ENCODE measurements at places on chromosomes 5 and 9. TPM values are rescaled to one million over a fixed set of nuclear protein-coding genes. Genes with fewer than 3 reads are reported as not detected.

DNA sequence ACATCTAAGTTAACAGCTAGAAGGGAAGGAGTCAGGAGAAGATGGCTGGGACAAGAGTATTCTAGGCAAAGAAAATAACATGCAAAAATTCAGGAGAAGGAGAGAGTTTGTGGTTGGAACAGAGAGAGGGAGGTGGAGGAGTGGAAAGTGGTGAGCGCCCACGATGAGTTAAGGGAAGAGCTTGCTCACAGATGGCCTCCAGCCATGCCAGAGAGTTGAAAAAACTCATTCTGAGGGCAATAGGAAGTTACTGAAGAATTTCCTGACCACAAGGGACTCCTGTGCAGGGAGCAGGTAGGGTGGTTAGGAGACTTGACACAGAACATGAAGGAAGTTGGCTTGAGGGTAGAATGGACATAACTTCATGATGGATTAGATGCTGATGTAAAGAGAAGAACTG is 159.7 kb downstream of the DOCK2 start:
- no peak overlapping the region for H3K4me3 ChIP-seq
- H3K36me3 ChIP-seq = no peaks in the 10 kb centered on the region
- peaks cover 22% of the 10 kb centered on the region for H3K4me1 ChIP-seq
- no peak overlapping the region for H3K27ac ChIP-seq

GRCh38 chr9:83656032-83656680 is 33.2 kb downstream of the IDNK start:
- no peak overlapping the region for H3K4me3 ChIP-seq
- H3K36me3 ChIP-seq = peaks cover 97% of the 10 kb centered on the region
- no peak overlapping the region for H3K27ac ChIP-seq
- H3K27me3 ChIP-seq = no peaks in the 10 kb centered on the region

RASGRF2 gene
- total RNA-seq = 0.82 TPM

DNA sequence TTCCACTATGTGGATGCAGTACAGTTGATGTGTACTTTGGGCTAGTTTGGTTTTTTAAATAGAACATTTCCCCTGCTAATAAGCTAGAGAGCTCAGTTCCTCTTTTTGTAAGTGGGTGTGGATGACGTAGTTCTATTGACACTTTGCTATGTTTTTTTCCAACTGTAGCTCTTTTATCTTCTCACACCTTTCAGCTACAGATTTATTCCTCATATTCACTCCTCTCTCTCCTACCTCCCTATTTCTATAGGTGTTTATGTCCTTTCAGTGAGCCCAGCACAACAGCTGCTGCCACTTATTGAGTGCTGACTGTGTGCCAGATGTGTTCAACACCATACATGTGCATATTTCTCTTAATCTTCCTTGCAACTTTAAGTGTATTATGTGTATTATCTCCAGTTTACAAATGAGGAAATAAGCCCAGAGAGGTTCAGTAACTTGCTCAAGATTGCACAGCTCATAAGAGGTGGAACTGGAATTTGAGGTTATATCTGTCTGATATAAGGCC is 215.7 kb downstream of the SEMA6A start:
- H3K4me1 ChIP-seq = no peaks in the 10 kb centered on the region
- DNase-seq = no peak
- H3K4me3 ChIP-seq = no peak overlapping the region
- H3K27me3 ChIP-seq = no peaks in the 10 kb centered on the region

GRCh38 chr5:123036391-123037103 is at the start of gene PPIC:
Gene PPIC (minus strand): TSS chr5:123036725. CDS start chr5:123036625, 100 bp downstream.
- peaks cover 38% of the 10 kb centered on the region for H3K27me3 ChIP-seq
- H3K4me3 ChIP-seq = peak within 1 kb of the TSS; percentile 87
- no peaks in the 10 kb centered on the region for H3K4me1 ChIP-seq
- DNase-seq = peak; percentile 95

- peaks cover 91% of the 10 kb centered on the region for H3K36me3 ChIP-seq
- no peak overlapping the region for H3K27ac ChIP-seq
- H3K4me3 ChIP-seq = no peak overlapping the region
Observed at GRCh38 chr5:43290726-43291125, 22.5 kb downstream of the HMGCS1 start.

GRCh38 chr9:114493521-114494184 is 11.6 kb downstream of the WHRN start:
- H3K4me3 ChIP-seq = no peak overlapping the region
- H3K4me1 ChIP-seq = no peaks in the 10 kb centered on the region
- no peak overlapping the region for H3K27ac ChIP-seq
- no peak for DNase-seq

DNA sequence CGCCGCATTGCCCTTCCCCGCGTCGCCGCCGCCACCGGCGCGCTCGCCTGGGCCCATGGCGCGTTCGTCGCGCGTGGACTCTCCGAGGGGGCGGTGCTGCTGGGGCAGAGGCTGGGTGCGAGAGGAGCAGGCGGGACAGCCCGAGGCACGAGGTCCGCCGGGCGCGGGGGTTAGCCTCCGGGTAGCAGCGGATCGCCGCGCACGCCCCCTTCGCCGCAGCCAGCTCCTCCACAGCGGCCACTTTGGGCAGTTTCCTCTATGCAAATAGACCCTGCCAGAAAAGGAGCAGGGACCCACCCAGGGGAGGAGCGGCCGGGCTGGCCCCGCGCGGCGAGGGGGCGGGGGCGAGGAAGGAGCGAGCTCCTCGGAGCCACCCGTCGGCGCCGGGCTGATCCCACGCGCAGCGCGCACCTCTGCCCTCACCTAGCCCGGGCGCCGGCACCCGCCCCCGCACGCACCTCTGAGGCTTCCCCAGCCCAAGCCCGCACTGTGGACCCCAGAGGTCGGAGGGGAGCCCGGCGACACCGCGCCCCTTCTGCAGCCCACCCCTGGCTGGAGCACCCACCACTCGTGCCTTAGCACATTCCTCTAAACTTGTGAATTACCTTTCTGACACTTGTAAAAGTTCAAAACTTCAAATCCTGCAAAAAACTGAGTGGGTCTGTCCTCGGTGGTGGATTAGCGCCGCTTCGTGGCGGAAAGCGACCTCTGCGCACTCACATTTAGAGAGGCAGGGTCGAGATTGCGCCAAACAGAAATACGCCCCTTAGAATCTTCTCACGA is at the start of gene COL23A1:
COL23A1 (minus strand) TSS at position 253 of the 783 bp plus-strand sequence.
- peaks cover 8% of the 10 kb centered on the region for H3K4me1 ChIP-seq
- H3K27ac ChIP-seq = no peak within 1 kb of the TSS
- H3K4me3 ChIP-seq = peak within 1 kb of the TSS; percentile 84
- peaks cover 2% of the 10 kb centered on the region for H3K36me3 ChIP-seq

- H3K36me3 ChIP-seq = no peaks in the 10 kb centered on the region
- peak; percentile 54 for DNase-seq
- no peaks in the 10 kb centered on the region for H3K27me3 ChIP-seq
- H3K27ac ChIP-seq = peak overlapping the region; percentile 84
- no peaks in the 10 kb centered on the region for H3K4me1 ChIP-seq
Observed at GRCh38 chr9:115672477-115673316, 480.9 kb upstream of the PAPPA start.

- no peak overlapping the region for H3K4me3 ChIP-seq
- no peak overlapping the region for H3K27ac ChIP-seq
- no peaks in the 10 kb centered on the region for H3K36me3 ChIP-seq
- DNase-seq = no peak
- no peaks in the 10 kb centered on the region for H3K27me3 ChIP-seq
Observed at GRCh38 chr9:14058325-14058688, 255.6 kb downstream of the NFIB start.

All from endodermal cell (in vitro differentiated cells).